ENCODE measurements at places on chromosomes 12 and 14.
A peak's percentile ranks its signal among the peaks of the same experiment; 100 is the strongest.

GRCh38 chr12:93540466-93540865 is 32.0 kb upstream of the SOCS2 start:
- DNase-seq, result no peak

DNA sequence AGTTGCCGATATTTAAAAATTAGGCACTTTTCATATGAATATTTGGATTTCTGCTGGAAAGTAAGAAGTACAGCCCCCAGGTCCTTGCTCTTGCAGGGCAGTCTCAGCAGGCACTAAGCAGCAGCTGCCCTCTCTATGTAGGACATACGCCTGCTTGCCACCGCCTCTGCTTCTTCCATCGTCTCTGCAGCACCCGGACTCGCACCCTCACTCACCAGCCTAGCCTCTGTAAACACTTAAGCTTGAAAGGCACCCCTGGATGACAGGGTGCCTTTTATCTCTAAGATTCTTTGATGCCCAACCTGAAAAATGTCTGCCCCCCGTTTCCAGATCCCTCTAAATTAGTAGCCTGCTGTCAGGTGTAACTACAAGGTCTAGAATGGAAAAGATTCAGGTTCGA is 19.0 kb downstream of the OTUB2 start:
- no peak for DNase-seq

GRCh38 chr12:120110550-120111501 is 5.7 kb downstream of the RAB35 start:
- DNase-seq, result peak; percentile 26

DNA sequence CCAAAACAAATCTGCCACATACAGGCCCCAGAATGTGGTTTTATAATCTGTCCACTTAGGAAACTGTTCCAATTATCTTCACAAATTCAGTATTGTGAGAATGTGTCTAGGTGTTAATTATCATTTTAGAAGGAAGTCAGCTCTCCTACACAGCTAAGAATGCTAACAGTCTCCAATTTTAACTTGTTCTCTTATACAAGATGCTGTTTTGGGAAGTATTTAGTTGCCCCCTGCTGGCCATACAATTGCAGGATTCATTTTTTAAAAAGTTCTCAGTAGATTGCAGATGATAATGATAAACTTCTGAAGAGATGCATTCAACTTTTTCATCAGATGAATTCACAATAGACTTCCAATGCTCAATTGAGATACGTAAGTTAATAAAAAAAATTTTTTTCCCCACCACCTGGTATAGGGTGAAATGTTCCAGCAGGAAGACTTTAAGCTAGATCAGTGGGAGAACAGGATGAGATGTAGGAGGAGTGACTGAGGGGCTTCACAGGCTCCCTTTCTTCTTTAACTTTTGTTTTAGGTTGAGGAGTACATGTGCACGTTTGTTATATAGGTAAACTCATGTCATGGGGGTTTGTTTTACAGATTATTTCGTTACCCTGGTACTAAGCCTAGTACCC is 27.3 kb upstream of the OSBPL8 start:
- no peak for DNase-seq

GRCh38 chr14:29608861-29609260 is 318.8 kb downstream of the PRKD1 start:
- DNase-seq, result no peak

DNA sequence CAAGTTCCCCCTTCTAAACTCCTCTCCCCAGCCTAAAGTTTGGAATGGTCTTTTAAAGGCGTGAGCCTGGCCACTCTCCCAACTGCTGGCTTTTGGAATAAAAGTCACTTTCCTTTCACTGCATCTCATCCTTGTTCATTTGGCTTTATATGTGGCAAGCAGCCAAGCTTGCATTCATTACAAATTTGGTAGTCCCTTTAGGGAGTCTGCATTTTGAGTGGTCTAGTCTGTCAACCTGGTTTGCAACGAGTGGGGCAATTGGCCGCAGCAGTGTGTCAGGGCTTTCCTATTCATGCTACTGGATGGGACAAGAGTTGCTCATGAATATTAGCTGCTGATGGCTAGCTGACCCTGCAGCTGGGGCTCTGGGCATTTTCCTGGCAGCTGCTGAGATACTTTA is 57.0 kb downstream of the CATSPERB start:
- DNase-seq, result no peak

GRCh38 chr14:61323970-61324369 is 2.6 kb downstream of the PRKCH start:
- no peak for DNase-seq

GRCh38 chr12:6532927-6533652 is 1.2 kb upstream of the GAPDH start:
- no peak for DNase-seq

DNA sequence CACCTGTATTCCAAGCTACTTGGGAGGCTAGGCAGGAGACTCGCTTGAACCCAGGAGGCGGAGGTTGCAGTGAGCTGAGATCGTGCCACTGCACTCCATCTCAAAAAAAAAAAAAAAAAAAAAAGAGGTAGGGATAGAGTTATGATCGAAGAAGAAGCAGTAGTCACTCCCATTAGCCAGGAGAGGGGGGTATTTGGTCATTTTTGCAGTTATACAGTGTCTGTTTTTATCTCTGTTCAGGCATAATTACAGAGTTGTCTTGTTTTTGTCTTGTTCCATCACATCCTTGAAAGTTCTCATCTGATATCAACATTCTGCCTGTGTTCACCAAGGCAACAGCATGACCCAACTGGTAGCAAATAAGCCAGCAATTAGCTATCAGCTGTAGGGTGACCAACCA is 98.5 kb upstream of the TMPO start:
- DNase-seq, result no peak

GRCh38 chr12:12723681-12724420 is 6.7 kb downstream of the CDKN1B start:
- peak; percentile 20 for DNase-seq

- DNase-seq, result no peak
Observed at GRCh38 chr14:29222671-29223268, 456.2 kb downstream of the FOXG1 start.

- DNase-seq, result no peak
Observed at GRCh38 chr12:1204581-1205121, 213.6 kb downstream of the ERC1 start.

- peak; percentile 76 for DNase-seq
Observed at GRCh38 chr14:20469242-20469889, at the start of gene PNP. PNP (plus strand) TSS chr14:20469406; CDS start chr14:20469525, 119 bp downstream.

DNA sequence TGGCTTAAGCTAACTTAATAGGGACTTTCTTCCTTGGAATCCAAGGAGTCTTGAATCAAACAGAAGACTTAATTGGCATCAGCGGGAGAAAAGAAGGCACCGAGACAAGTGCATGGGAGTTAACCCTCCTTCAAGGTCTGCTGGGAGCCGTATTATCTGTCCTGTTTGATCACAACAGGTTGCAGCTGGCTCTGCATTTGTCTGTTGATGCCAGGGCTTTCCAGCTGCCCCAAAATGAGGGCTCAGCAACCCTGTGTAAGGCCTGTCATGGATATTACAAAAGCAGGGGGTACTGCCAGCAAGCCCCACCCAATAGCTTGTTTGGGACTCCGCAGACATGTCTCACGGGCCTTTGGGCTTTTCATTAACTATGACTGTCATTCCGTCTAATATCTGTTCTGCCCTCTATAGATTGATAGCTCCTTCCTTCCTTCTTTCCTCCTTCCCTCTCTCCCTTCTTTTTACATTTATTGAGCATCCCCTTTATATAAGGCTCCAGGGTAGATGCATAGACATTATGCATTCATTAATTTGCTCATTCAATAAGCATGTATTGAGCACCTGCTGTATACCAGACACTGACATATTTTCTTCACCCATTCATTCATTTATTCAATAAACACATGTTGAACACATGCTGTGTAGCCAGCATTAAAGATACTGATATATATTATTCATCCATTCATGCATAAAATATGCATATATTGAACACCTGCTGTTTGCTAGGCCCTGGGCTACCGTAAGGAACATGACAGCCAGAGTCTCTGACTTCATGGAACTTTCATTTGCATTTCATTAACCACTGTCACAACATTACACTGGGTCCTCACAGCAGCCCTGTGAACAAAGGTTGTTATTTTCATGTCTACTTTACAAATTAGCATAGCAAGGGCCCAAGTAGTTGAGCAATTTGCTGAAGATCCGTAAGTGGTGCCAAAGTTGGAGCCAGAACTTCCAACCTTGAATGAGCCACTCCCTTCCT is 56.2 kb downstream of the SVOP start:
- no peak for DNase-seq

DNA sequence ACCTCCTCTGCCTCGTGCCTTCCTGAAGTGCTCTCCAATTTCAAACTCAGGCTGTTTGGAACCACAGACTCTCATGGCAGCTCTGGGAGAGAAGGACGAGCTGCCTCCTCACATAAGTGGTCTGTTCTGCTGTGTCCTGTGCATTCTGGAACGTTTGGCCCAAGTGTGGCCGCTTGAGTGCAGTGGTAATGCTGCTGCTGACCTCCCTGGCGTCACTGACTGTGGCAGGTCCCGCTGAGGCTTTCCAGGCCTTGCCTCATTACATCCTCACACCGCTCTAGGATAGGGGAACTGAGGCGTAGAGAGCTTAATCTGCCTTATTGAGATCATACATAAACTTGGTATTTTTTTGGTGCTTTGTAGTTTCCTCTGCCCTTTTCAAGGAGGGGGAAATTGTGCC is 14.2 kb downstream of the CCDC92 start:
- DNase-seq, result no peak

GRCh38 chr14:32702562-32702961 is 236.1 kb upstream of the NPAS3 start:
- DNase-seq, result peak; percentile 0

GRCh38 chr12:12606781-12607589 is 4.7 kb upstream of the CREBL2 start:
- DNase-seq, result no peak

- DNase-seq, result no peak
Observed at GRCh38 chr14:77674931-77675330, 32.9 kb downstream of the ALKBH1 start.

DNA sequence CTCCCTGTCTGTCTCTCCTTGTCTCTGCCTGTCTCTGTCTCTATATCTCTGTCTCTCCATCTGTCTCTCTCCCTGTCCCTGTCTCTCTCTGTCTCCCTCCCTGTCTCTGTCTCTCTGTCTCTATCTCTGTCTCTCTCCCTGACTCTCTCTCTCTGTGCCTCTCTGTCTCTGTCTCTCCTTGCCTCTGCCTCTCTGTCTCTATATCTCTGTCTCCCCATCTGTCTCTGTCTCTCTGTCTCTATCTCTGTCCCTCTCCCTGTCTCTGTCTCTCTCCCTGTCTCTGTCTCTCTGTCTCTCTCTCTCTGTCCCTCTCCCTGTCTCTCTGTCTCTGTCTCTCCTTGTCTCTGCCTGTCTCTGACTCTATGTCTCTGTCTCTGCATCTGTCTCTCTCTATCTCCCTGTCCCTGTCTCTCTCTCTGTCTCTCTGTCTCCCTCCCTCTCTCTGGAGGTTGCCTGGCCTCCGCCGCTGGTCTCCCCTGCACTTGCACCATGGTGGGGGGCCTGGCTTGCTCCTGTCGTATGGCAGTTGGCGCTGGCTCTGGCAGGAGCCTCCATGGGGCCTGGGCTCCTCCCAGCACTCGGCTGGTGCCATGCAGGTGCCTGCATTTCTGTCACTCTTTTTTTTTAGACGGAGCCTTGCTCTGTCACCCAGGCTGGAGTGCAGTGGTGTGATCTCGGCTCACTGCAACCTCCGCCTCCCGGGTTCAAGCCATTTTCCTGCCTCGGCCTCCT is 28.3 kb downstream of the MMP17 start:
- no peak for DNase-seq

GRCh38 chr12:68159681-68160304 is at the start of gene IFNG:
IFNG (minus strand) TSS chr12:68159740; CDS start chr12:68159615, 125 bp downstream.
- no peak for DNase-seq

DNA sequence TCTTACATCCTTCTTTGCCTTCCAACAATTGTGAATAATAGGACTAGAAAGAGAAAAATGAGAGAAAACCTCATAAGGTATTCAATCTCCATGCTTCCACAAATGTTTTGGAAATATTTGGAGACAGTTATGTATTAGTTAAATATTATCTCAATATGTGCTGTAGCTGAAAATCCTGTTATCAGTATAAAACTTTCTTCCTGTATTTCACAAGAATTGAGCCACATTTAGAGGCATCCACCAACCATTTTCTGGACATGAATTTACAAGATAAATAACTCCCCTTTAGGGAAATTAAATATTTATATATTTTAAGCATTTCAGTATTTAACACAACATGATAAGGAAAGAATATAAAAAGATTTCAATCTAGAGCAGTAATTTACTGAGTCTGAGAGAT is 200.3 kb downstream of the GPHN start:
- DNase-seq, result no peak

DNA sequence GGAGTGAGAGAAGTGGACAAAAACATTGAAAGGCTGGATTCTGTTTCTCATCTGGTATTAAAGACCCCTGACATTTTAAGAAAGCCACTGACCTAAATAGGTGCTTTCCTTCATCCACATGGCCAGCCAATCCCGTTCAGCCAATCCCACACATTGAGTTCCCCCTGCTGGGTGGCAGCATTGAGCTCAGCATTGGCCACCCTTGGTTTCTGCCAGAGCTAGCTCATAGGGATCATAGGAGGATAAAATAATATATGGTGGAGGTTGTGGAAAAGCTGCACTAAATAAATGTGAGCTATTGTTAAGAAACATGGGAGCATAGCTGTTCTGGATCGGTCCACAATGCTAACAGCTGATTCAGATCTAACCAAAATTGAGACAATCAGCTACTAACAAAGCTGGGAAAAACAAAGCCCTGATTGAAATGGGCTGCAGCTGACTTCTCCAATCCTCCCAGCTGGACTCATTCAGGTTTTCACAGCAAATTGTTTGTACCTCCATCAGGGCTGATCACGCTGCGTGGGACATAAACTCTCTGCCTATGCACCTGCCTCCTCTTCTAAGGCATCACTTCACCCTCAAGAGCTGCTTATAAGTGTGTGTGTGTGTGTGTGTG is 256.5 kb downstream of the EMP1 start:
- no peak for DNase-seq

GRCh38 chr12:133156125-133156690 is 25.1 kb upstream of the ZNF268 start:
- no peak for DNase-seq

DNA sequence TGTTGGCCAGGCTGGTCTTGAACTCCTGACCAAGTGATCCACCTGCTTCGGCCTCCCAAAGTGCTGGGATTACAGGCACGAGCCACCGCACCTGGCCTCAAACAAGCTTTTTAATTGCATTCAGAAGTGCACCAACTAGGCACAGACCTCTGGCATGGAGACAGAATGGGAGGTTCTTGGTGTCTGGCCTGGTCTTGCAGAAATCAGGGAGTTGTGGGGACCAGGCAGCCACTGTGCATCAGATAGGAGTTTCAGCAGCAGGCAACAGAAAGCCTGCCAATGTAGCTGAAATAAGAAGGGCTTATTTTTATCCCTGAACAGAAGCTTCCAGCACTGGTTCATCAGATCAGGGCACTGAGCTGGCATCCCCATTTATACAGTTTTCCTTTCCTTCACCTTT is 22.2 kb upstream of the TCL1B start:
- no peak for DNase-seq

DNA sequence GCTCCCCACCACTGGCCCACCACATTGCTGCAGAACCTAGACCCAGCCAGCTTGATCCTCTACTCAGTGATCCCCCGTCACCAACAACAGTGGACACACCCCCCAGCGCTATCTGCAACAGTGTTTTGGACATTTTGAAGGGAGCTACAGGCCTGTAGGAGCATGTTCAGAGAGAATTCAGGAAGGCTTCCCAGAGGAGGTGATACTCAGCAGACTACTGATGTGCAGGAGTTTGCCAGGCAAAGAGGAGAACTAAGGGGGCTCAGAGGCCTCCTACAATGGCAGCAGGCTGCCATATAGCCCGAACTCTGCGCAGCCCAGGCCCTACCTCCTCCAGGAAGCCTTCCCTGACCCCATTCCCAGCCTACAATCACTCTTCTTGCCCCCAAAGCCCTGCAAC is 70.0 kb downstream of the SYNE3 start:
- DNase-seq, result no peak

- DNase-seq, result no peak
Observed at GRCh38 chr12:12266389-12266872, 413 bp downstream of the LRP6 start.

All from stimulated activated CD4-positive, alpha-beta T cell treated with anti-CD3 and anti-CD28 coated beads, Interleukin-1b, Interleukin-23, amount 100 ng/mL, for 4 hours (primary cell).